ENCODE measurements at places on chromosomes 3 and 15.
A peak's percentile ranks its signal among the peaks of the same experiment; 100 is the strongest.

- DNase-seq = no peak
These were observed 144.8 kb upstream of the BHLHE40 start for GRCh38 chr3:4834403-4834866.

GRCh38 chr3:125389282-125389681 lies 14.2 kb upstream of the ZNF148 start:
- no peak for DNase-seq

DNA sequence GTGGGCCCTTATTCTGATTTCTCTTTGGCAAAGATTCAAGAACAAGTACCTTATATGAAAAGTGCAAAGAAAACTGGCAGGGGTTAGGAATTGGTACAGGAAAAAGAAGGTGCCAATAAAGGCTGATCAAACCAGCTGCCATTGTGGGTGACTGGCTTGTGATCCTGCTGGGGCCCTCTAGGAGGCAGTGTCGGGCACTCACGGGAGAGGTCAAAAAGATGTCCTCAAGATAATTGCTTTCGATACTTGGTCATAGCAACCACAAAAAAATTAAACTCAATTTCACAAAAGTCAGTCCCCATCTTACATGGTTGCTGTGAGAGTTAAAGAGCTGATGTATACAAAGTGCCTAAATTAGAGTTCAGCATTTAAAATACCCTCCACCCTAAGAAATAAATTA lies 31.0 kb upstream of the CAV3 start:
- no peak for DNase-seq

DNA sequence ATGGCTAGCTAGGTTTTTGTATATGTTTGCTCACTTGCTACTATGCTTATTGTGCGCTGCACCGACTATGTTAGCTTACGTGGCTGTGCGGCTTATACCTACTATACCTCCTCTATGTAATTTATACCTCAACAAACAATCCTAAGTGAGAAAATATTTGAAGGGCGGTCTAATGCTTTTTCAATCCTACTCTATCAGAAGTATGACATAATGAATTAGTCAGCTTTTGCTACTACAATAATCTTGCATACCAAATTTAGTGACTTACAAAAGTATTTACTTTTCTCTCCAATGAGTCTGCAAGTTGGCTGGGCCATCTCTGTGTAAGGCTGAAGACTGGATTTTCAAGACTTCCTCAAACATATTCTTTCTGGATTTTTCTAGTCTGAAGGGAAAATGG lies 391.2 kb upstream of the NECTIN3 start:
- DNase-seq = no peak

GRCh38 chr3:81216192-81216591 lies 545.3 kb downstream of the GBE1 start:
- no peak for DNase-seq

DNA sequence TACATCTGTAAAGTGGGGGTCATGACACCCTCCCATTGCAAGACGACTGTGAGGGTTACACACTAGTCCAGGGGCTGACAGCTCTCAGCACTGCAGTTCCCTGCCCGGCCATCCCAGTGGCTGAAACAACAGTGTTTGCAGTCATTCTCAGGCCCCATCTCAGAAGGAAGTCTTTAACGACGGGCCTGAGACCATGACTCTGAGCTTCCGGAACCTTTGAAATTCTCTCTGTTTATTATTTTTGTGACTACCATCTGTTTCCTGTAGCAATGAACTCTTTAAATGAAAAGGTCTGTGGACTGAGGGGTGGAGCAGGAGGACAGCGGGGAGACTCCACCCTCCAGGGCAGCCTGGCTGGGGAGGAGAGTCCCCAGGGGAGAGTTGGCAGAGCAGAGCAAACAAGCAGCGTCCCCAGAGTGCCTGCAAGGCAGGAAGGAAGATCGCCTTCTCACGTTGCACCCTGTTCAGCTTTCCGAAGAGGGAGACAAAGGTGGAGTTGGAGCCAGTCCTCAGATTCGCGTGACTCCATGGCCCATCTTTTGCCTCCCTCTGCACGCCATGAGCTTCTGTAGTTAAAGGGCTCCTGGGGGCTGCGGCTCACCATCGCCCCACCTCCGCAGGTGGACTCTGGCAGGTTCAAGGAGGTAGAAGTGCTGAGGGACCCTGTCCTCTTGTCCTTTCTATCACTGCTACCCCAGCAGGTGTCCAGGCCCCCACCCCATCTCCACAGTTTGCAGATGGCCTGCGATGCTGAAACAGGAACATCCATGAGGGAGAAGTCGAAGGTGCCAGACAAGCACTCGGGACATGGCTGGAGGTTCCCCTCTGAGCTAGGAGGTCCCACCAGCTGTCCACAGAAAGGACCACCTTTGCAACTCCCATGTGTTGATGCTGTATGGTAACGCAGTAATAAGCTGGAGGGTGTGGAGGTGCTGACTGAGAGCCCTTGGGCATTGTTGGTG lies 525.8 kb upstream of the PROK2 start:
- peak; percentile 76 for DNase-seq

GRCh38 chr3:67692621-67693020 lies 38.2 kb upstream of the SUCLG2 start:
- DNase-seq = no peak
